AG08395 (cell line): ENCODE measurements at places on chromosomes 3 and 15.
A peak's percentile ranks its signal among the peaks of the same experiment; 100 is the strongest.

GRCh38 chr3:137724240-137724639 lies 39.9 kb upstream of the SOX14 start:
- no peak for DNase-seq

DNA sequence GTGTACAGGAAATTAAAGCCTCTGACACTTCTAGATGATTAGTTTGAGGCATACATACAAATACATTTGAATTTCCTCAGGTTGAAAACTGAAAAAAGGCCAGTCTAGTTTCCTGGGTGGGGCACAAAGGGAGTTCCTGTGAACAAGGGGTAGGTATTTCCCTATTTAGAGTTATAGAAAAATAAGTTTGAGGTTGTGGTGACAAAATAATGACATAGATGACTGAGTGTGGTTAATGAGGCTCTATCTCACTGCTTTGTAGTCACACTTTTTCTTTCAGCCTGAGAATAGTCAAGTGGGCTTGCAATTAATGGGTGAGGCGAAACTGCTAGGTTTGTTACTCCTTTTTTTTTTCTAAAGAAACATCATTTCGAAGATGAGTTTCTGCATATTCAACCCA lies 4.3 kb downstream of the SLCO3A1 start:
- no peak for DNase-seq

- peak; percentile 72 for DNase-seq
These were observed 28.4 kb downstream of the P3H2 start for GRCh38 chr3:190092250-190092649.

- DNase-seq = no peak
These were observed 4.9 kb upstream of the ZNF385D start for GRCh38 chr3:21755896-21756295.

DNA sequence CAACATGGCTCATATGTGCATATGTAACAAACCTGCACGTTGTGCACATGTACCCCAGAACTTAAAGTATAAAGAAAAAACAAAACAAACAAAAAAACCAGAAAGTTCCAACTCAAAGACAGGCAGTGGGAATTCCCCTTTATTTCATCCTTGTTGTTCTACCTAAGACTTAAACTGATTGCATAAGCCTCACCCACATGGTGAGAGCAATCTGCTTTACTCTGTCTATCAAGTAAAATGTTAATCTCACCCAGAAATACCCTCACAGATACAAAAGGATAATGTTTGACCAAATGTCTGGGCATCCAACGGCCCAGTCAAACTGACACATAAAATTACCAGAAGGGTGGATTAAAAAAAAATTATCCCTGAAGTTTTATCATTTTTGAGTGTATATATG lies 190.9 kb upstream of the PLSCR5 start:
- no peak for DNase-seq

GRCh38 chr15:96306321-96306720 lies 24.2 kb upstream of the NR2F2 start:
- DNase-seq = no peak

DNA sequence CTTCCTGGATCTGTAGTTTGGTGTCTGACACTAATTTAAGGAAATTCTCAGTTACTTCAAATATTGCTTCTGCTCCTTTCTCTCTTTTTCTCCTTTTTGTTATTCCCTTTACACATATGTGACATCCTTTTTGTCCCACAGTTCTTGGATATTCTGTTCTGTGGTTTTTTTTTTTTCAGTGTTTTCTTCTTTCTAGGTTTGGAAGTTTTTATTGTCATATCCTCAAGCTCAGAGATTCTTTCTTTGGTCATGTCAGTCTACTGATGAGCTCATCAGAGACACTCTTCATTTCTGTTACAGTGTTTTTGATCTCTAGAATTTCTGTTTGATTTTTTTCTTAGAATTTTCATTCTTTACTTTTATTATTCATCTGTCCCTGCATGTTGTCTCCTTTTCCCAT lies 140.5 kb downstream of the SPATA16 start:
- DNase-seq = no peak

DNA sequence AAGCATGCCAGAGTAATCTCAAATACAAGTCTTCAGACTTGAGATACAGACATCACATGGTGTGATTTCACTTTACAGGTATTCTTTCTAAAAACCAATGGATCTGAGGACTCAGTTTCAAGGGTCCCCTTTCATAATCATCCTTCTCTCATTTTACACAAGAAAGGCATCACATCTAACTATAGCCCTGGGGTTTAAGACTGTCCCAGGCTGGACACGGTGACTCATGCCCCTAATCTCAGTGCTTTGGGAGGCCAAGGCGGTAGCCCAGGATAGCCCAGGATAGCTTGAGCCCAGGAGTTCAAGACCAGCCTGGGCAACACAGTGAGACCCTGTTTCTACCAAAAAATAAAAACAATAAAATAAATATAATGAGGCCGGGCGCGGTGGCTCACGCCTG lies 36.4 kb downstream of the UBP1 start:
- no peak for DNase-seq

- peak; percentile 41 for DNase-seq
These were observed 1.3 kb upstream of the IL12A start for GRCh38 chr3:159987291-159987711.

DNA sequence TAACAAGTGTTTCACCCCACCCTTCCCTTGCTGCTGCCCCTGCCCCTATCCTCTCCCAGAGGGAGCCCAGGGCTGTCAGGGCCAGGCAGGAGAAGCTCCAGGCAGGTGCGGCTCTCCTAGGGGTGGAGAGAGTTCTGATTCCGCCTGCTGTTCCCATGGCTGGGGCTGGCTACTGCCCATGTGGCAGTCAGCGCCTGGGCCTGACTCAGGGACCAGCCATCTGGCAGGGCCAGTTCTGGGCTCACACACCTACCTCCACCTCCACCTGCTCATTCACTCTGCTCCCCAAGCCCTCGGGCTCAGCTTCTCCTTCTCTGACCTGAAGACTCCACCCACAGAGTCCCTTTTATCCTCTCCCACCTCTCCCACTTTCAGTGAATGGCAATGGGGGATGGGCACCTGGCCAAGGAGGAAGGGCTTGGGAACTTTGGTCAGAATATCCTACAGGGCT lies 23.4 kb downstream of the AMOTL2 start:
- DNase-seq = no peak

DNA sequence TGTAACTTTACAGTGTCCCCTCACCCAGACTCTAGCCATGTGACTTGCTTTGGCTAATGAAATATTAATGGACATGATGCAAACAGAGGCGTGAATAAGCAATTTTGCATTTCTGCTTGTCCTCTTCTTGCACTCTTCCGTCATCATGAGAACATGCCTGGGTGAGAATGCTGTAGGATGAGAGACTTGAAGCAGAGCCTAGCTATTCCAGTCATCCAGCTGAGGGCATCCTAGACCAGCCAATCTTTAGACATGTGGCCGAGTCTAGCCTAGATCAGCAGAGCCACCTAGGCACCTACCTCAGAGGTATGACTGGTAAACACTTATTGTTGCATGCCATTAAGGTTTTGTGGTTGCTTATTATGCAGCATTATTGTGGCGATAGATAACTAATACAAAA lies 450.5 kb upstream of the AZI2 start:
- DNase-seq = no peak

DNA sequence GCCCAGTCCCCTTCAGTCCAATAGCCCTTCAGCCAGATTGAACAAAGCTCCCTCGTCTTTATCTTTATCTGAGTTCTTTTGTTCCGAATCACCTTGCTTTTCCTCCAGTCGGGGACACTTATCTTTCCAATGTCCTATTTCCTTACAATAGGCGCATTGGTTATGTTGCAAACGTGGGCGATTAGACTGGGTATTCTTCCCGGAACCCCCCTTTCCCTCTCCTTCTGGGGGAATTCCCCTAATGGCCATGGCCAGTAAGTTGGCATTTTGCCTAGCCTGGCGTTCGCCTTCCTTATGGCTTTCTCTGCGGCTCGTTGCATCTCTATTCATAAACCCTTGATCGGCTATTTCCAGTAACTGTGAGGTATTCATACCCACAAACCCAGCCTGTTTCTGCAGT lies 82.2 kb upstream of the VEPH1 start:
- DNase-seq = no peak

DNA sequence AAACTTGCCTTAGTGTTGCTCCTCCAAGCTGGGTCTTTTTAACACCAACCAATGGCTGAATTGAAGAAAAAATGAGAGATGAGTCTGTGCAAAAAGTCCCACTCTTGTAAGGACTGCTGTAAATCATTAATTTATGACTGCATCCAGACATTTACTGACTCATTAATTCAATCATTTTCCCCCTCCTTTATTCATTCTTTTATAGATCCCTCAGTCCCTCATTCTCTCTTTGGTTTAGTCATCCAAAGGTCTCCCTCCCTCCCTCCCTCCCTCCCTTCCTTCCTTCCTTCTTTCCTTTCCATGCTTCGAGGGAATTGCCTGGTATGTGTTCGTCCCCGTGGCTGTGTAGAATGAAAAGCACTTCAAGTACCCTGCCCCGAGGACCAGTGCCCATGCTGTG lies 35.3 kb upstream of the MRPS22 start:
- no peak for DNase-seq

GRCh38 chr3:15781131-15781530 lies 16.6 kb downstream of the ANKRD28 start:
- no peak for DNase-seq

DNA sequence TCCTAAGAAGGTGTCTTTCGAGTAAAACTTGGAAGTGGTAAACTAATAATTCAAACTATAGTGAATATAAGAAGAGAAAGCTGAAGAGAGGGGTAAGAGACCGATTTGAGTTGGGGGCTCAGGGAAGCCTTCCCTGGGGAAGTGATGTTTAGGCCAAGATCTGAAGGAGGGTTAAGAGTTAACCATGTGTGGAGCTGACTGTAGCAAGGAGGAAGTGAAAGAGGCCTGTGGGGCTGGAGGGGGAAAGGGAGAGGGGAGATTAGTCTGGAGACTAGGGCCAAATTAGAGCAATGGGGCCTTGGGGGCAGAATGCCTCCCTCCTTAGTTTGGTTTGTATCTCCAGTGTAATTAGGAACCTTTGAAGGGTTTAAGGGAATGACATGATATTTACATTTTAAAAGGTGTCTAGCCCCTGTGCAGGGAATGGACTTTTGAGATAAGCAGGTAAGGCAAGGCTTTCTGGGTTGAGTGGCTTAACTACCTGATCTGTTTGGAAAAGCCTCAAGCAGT lies 2.2 kb downstream of the ZNF592 start:
- no peak for DNase-seq

GRCh38 chr3:66303491-66303901 lies 82.7 kb downstream of the SLC25A26 start:
- DNase-seq = no peak

GRCh38 chr15:91660174-91660649 lies 193.3 kb upstream of the SLCO3A1 start:
- peak; percentile 4 for DNase-seq

GRCh38 chr15:69979783-69980182 lies 117.9 kb downstream of the TLE3 start:
- DNase-seq = no peak

- peak; percentile 30 for DNase-seq
These were observed 93.3 kb downstream of the ADAMTSL3 start for GRCh38 chr15:83747050-83747717.

GRCh38 chr3:123341-123740 lies 73.2 kb upstream of the CHL1 start:
- no peak for DNase-seq

DNA sequence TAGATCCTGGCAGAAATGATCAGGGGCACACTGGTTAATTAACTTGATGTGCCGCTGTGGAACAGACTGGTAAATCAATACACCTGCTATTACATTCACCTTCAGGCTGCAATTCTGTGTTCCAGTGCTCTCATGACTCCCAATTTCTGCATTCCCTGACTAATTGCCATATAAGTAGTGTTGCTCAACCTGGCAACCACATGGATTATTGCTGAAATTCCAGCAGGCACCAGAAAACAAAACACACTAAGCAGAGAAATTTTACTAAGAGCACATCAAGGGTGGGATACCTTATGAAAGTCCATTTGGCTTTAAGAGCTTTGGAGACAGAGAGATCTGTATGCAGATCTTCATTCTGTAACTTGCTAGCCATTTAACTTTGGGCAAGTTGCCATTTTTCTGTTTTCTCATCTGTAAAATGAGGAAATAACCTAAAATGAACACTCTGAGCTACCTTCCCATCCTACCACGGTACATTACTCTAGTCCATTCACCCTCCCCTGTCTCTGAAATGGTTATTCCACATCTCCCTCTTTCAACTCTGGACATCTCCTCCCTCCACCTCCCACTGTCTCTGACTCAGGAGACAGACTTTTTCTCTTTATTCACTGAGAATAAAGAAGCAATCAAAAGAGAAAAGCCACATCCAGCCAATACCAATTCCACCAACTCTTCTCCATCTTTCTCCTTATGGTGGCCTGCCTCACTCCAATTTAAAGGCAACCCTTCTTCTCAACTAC lies 54.6 kb downstream of the STAC start:
- DNase-seq = peak; percentile 63

DNA sequence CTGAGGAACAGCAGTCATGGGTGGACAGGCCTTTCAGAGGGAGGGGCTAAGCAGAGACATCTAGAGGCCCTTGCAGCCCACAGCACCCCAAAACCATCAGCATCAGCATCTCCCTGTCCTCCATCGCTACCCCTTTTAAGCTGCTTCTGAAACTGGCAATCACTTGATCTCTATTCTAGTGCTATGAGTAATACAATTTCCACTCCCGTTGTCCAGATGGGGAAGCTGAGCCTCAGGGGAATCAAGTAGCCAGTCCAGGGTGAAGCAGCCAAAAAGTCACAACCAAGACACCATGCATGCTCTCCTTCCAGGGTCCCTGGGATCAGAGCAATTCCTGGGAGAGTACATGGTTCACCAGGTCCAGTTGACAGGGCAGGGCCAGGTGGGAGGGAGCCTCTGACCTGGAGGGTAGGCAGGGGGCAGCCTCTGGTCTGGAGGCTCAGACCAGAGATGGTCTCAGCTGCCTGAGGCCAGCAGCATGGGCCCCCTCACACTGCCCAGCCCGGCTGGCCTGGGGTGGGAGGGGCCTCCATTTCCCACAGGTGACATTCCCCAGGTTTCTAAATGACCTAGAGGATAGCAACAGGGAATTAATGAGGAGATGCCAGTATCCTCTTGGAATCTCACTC lies 30.0 kb downstream of the KLHL25 start:
- DNase-seq = peak; percentile 83

GRCh38 chr15:27824841-27825422 lies 274.2 kb downstream of the OCA2 start:
- no peak for DNase-seq

DNA sequence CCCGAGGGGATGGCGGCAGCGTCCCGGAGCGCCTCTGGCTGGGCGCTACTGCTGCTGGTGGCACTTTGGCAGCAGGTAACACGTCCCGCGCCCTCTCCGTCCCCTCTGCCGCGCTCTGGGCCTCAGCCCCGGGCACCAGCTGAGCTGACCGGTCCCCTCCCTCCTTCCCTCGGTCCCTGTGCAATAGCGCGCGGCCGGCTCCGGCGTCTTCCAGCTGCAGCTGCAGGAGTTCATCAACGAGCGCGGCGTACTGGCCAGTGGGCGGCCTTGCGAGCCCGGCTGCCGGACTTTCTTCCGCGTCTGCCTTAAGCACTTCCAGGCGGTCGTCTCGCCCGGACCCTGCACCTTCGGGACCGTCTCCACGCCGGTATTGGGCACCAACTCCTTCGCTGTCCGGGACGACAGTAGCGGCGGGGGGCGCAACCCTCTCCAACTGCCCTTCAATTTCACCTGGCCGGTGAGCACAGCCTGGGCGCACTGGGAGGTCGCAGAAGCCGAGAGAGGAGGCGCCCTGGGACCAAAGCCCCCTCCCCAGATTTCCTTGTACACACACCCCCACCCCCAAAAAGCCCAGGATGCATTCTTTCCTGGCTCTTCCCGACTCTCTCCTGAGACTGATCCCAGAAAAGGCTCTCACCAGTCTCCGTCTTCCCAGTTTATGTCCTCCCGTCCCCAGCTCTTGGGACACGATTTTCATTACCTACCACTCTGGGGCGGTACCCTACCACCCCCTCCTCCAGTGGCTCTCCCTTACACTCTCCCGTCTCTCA lies 705 bp downstream of the DLL4 start:
- DNase-seq = peak; percentile 37

- DNase-seq = no peak
These were observed 521.0 kb upstream of the MDFIC2 start for GRCh38 chr3:70833239-70833960.
